RKO (cell line): ENCODE measurements at places on chromosomes 3 and 15.

GRCh38 chr15:73295630-73296286 is 73.0 kb downstream of the HCN4 start:
- no peak for DNase-seq

DNA sequence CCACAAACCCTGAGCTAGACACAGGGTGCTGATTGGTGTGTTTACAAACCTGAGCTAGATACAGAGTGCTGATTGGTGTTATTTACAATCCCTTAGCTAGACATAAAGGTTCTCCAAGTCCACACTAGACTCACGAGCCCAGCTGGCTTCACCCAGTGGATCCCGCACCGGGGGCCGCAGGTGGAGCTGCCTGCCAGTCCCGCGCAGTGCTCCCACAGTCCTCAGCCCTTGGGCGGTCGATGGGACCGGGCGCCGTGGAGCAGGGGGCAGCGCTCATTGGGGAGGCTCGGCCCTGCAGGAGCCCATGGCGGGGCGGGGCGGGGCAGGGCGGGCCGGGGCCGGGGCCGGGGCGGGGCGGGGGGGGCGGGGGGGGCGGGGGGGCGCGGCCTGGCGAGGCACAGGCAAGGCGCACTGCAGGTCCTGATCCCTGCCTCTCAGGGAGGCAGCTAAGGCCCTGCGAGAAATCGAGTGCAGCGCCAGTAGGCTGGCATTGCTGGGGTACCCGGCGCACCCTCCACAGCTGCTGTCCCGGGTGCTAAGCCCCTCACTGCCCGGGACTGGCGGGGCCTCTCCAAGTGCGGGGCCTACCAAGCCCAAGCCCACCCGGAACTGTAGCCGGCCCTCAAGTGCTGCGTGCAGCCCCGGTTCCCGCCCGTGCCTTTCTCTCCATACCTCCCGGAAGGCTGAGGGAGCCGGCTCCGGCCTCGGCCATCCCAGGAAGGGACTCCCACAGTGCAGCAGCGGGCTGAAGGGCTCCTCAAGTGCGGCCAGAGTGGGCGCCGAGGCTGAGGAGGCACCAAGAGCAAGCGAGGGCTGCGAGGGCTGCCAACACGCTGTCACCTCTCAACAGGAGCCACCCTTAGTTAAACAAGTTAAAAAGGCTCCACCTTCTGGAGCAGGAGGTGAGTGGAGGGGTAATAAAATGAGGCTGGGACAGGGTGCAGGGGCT is 9.8 kb upstream of the TMEM40 start:
- DNase-seq: no peak

DNA sequence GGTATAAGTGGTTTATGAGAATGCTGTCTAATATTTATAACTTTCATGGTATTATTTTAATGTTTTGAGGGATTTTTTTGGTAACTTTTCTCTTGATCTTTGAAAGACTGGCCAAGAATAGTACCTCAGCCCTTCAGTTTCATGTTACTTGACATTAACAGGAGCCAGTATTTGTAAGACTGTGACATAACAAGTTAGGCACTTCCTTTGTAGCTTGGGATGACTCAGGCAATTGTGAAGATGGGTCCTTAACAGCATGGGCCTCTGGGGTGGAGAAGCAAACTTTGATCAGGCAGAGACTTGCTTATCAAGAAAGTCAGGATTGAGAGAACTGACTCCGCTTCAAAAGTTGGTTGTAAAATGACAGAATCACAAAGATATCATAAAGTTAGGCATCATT is 9.5 kb downstream of the LRRC49 start:
- peak; percentile 59 for DNase-seq

- no peak for DNase-seq
These were observed 52.9 kb downstream of the WDR76 start for GRCh38 chr15:43879386-43880355.

GRCh38 chr3:160973067-160973809 is 131.9 kb downstream of the B3GALNT1 start:
- DNase-seq: no peak

DNA sequence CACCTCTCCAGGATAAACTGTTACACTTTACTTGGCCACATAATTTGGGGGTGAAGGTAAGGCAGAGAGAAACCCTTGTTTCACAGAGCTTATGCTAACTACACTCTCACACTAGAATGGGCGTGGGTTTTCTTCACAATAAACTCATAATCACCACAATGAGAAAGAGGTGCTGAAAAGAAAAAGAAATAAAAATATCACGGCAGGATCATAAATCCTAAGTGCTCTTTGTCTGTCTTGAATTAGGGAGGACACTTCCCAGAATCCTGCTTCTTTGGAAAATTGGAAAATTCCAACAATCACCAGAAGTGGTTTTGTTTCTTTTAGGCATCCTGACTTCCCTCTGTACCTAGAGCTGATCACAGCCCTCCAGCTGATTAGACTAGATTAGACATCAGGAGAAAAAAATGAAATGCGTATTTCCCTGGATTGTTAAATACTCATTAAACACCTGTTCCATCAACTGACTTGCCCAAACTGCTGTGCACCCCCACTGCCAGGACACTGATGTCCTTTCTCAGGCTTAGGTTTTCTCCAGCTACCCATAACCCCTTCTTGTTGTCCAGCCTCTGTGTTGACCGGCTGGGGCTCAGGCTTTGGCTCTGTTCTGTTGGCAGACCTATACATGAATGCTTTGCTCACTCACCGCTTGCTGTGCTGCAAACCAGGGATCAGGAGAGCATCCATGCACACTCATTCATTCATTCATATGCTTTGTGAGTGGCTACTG is 41.6 kb upstream of the ACKR4 start:
- DNase-seq: no peak

DNA sequence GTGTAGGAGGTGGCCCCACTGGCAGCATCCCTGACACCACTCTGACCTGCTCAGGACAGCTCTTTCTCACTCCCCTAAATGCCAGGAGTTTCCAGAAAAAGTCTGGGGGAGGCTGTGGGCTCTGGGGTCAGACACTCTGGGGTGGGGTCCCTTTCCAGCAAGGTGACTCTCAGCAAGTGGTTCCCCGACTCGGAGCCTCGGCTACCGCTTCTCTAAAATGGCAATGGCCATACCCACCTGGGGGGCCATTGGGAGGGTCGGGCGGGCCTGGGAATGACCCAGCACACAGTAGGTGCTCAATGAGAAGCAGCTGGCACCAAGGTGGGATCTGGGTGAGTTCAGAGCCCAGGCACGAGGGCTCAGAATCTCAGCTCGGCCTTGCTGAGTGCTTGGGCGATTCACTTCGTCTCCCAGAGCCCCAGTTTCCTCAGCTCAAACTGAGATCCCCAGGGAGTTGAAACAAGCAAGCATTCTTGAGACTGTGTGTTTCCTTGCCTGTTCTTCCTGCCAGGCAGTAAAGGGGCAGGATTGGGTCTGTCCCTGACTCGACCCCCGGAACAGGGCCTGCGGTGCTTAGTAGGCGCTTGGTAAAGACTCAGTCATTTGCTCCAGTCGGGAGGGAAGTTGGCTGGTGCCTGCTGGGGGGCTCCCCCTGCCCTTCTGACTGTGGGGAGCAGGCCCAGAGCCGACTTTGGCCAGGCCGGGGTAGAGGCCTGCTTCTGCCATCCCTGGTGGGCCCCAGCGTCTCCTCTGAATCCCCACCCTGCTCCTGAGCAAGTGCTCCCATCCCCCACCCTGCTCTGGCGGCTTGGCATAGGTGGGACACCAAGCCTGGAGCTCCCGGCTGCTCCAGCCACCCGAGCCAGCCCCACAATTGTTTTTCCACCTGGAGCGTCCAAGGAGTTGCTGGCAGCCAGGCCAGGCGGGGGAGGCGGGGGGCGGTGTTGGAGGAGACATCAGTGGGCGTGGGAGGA is 32.9 kb upstream of the FBLN2 start:
- no peak for DNase-seq
